ENCODE measurements at places on chromosomes 16 and 17.

DNA sequence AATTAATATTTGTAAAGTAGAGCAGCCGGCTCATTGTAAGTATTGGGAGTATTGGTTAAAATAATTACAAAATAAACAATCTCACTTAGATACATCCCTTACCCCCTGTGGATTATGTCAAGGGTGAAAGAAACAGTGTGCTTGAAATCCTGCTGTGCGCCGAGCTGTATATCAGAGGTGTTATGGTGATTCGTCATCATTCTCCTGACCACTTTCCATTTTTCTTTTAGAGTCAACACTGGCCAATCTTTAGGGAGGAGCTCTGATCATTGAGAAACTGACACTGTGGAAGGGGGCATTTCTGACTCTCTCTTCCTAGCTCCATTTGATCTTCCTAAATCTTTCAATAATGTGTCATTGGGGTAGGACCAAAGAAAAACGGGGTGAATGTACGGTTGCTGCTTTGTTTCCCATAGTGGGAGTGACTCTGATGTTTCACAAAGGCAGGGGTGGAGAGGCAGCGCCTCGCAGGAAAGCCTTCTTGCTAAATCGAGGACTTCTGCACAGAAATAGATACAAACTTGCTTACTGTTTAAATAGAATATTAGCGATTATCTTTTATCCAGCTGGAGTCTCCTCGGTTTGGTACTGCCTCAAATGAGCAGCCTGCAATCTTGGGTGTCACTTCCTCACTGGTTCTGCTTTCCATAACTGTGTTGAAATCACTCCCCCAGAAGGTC, 123.4 kb downstream of the PRKCB start:
- no peak for DNase-seq

- DNase-seq = no peak
Observed at GRCh38 chr17:47719411-47720152, 13.5 kb upstream of the TBX21 start.

DNA sequence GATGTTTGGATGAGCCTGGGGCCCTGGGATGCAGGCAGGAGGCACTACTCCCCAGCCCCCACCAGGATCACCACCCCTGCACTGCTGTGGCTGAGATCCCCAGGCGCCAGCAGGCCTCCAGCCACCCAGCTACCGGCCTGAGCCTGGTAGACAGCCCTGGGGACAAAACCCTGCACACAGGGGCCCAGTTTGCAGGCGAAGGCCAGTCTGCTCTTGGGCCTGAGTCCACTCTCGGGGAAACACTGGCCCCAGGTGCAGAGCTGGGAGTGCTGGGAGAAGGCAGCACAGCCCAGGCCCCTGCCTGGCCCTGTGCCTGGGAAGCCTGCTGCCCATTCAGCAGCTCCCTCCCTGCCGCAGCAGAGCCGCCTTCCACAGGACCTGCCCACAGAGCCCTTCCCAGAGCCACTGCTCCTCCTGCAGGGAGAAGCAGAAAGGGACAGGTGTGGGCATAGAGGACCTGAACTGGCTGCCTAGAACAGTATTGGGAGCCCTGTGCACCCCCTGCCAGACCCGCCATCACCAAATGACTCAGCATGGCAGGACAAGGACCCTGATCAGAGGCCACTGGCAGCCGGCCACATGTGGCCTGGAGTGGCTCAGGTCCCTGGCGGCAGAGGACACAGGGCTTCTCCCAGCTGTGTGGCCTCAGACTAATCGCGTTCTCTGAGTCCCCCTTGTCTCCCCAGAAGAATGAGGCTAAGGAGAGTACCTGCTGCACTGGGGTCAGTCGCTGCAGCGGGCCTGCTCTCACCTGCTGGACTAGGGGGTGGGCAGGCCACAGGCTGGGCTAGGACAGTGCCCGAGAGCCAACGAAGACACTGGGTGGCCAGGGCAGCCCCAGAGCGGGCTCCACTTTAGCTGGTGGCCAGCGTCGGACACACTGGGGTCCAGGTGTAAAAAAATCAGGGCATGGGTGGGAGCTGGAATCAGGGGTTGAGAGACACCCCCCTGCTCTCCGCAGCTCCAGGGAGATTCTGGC, 10.7 kb downstream of the MSRB1 start:
- no peak for DNase-seq

GRCh38 chr16:66473051-66473571, 46.0 kb downstream of the BEAN1 start:
- no peak for DNase-seq

GRCh38 chr17:76556765-76557367, 17.0 kb downstream of the PRCD start:
- DNase-seq = no peak

- no peak for DNase-seq
Observed at GRCh38 chr16:31451681-31452351, 7.5 kb upstream of the ARMC5 start.

DNA sequence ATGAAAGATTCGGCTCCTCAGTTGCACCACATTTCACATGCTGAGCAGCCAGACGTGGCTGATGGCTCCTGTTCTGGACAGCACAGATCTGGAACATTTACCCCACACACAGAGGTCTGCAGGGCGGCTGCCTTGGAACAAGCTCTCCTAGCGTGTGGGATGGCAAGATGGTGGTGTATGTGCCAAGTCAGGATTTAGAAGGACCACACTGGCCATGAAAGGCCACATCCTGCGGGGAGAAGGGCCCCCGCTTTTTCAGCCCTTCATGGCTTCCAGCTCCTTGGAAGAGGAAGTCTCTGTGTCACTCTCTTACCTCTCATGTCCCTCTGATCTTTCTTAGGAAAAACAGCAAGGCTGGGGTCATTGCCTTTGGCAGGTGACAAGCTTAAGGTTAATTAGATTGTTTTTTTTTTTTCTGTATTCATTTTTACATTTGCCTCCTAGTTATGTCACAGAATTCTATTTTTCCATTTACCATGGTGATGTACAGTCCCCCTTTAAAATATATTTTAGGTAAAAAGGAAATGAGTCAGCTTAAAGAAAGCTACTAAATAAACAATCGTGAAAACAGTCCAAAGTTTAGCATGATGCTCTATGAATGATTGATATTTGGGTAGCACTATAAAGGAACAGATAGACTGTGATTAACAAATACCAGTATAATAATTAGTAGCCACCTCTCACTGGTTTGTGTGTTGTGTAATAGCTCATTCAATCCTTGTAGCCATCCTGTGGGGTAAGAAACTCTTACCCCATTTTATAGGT, 396.6 kb downstream of the CPPED1 start:
- DNase-seq = no peak

DNA sequence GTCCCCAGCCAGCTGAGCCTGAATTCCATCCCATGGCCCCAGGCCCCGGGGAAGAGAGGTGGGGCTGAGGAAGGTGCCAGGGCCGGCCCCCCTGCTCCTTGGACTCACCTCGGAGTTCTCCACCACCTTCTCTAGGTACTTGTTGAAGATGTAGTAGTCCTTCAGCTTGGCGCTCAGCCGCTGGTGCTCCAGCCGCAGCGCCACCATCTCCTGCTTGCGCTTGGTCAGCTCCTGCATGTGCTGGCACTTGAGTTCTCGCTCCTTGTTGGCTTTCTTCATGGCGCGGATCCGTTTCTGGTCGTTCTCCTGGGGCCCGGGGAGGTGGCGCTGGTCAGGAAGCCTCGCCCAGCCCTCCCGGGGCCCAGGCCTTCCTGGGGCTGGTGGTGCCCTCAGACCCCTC, 3.3 kb downstream of the CCDC42 start:
- no peak for DNase-seq

- no peak for DNase-seq
Observed at GRCh38 chr16:22705799-22706198, 108.2 kb upstream of the HS3ST2 start.

DNA sequence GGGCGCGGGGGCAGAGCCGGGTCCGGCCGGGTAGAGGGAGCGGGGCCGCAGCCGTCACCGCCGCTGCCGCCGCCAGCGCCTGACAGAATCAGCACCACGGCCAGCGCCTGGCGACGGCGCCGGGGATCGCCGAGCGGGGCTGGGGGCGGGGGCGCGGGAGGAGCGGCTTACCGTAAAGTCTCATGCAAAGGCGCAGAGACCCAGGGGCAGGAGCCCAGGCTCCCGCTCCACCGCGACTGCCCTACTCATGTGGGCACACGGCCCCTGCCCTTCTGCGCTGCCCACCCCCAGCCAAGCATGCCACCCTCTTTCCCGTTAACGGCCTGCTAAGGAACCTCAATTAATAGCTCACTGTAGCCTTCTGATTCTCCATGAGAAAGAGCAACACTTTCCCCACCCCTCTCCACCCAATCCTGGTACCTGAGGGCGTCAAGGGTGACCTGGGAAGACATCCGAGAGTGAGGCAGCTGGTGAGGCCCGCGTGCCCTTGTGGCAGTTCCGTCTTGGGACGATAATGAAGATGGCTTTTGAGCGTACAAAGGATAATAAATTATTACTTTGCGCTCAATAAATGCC, at the start of gene SEZ6:
Gene SEZ6, minus strand, starts transcription at position 98 of the 576 bp plus-strand sequence. CDS start 164 bp downstream, outside the sequence.
- DNase-seq = peak; percentile 17

GRCh38 chr17:81128774-81129173, 36.5 kb upstream of the PVALEF start:
- DNase-seq = no peak

- no peak for DNase-seq
Observed at GRCh38 chr17:61464130-61464842, 12.1 kb downstream of the TBX4 start.

GRCh38 chr17:11880714-11881113, 116.6 kb downstream of the ZNF18 start:
- DNase-seq = no peak

- no peak for DNase-seq
Observed at GRCh38 chr16:68234188-68235107, 1.5 kb downstream of the ESRP2 start.

DNA sequence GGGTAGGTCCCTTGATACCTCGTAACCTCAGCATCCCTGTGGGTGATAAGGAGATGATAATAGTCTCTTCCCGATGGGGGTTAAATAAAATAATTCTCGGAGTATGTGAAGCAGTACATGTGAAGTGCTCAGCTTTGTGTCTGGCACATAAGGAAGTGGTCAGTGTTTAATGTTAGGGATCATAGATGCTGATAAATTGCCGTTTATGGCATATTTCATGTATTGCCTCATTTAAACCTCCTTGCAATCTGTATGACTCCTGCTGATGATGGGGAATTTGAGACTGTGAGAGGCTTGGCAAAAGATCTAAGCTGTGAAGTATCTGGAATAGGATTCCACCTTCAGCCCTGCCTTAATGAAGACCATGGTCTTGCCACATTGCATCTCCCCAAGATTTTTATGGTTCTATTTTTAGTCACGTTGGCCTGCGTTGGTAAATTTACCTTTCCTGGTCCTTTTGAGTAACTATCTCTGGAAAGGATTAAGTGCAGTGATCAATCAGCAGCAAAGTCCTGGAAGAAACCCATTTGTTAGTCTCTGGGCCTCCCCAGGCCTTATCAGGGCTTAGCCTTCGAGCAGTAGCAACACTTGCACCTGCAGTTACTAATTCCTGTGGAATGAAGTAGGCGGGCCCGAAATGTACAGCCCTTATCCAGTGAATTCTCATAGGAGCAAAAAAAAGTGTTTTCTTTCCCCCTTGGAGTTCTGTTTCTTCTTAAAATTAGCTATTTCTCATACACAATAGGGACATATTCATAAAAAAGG, 144.9 kb downstream of the WWOX start:
- DNase-seq = no peak

DNA sequence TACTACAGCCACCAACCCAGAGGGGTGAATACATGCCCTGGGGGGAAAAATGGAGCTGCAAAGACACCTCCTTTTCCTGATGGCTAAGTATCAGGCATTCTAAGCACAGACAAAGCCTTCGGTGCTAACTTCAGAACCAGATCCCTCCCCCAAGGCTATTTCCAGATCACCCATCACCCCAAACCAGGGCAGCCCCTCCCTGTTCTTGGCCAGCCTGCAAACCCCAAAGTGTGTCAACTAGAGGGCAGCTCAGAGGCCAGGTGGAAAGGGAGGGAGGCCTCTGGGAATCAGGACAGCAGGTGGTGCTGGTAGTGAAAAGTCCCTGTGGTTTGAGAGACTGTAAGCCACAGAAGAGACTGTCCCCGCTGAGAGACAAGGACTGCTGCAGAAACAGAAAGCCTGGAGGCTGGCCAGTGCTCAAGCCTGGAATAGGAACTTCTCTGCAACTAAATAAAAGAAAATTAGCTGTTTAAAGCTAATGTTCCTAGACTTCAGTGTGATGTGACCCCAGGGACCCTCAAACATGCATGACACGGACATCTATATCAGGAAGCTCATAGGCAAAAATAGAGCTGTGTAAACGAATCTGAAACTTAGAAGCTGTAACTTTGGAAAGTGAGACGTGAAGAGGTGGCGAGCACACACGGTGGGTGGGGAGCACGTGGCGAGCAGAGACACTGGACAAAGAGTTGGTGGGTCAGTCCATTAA, 9.1 kb downstream of the TUBG1 start:
- no peak for DNase-seq

- no peak for DNase-seq
Observed at GRCh38 chr16:2895813-2896212, 12.8 kb downstream of the FLYWCH2 start.

- no peak for DNase-seq
Observed at GRCh38 chr17:38733982-38734973, 4.1 kb downstream of the CISD3 start.

DNA sequence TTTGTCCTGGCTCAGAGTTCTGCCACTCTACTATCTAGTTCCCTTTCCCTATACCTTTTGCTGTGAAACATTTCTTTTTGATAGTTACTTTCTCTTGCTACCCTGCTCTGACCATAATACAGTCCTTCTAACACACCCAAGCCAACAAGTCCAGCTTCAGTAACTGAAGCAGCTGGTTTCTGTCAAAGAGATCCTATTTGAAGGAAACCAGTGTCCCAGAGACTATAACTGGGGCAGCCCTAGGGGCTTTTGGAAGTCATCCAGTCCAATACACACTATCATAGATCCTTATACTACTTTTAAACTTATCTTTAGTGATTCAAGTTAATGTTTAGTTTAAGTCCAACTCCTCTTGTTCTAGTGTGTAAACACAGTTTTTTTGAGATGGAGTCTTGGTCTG, 17.3 kb upstream of the DHRS13 start:
- DNase-seq = no peak

- no peak for DNase-seq
Observed at GRCh38 chr16:54568906-54569807, 282.6 kb upstream of the IRX3 start.

GRCh38 chr17:66493283-66494019, 191.0 kb downstream of the PRKCA start:
- no peak for DNase-seq

DNA sequence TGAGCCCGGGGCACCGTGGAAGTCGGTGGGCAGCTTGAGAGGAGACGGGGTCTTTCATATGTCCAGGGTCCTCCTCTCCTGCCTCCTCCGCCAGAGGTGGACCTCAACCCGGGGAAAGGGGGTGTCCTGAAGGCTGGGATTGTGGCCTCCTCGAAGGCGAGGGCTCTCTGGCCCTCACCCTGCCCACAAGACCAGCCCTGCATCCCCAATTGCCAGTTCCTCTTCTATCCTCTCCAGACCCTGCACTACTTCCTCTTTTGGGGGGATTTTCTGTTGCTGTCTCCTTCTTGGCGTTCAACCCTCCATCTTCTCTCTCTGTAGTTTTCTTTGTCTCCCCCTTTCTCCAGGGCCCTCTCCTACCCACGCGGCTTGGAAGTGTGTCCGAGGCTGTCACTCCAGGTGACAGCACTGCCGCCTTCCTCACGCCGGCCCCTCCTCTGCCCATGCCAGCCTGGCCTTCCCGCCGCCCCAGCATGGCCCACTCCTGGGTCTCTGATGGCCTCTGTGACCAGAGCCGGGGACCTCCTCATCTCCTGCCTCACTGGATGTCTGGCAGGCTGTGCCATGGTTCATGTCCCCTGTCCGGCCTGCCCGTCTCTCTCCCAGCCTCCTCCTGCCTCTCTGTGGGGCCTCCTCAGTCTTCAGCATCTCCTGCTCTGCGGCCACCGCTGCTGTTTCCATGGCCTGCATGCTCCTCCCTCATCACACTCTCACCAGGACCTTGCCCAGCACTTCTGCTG, 2.4 kb upstream of the ITGAX start:
- DNase-seq = no peak

- DNase-seq = no peak
Observed at GRCh38 chr17:27858621-27859305, 34.4 kb downstream of the LYRM9 start.
